Right renal cortex interstitium (tissue), 3 donors: ENCODE measurements at places on chromosomes 12 and 14.

DNA sequence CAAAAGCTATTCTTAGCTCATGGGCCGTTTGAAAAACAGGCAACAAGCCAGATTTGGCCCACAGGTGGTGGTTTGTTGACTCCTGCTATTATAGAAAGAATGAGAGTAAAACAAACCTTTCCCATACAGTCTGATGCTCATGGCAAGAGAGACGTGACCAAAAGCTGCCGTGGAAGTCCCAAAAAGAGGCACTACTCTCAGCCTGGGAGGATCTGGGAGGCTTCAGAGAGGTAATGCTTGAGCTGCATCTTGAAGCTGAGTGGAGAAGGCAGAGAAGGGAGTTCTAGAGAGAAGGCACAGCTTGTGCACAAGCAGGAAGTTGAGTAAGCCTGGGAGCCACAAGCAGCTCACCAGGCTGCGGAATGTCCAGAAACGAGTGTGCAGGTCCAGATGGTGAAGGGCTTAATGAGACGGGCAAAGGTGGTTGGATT is 9.6 kb downstream of the PLXNC1 start:
- no peak for DNase-seq

DNA sequence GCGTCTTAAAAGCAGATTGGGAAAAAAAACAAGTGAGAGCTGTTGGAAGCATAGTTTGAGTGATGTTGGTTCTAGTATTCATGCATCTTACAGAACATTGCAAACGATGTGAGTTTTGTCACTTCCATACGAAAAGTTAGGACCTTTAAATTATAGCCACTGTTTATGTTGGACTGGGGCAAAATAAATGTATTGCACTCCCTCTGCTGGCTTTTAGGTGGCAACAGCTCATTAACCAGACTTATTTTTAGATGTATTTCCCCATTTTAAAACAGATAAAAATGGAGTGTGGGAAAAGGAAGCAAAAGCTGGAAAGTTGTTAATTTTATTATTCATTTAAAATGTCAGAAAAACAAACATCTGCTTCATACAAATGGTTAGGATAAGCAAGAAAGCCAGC is 111.9 kb downstream of the LGR5 start:
- peak; percentile 27 for DNase-seq

GRCh38 chr12:67757651-67758050 is 109.1 kb downstream of the DYRK2 start:
- no peak for DNase-seq

- no peak for DNase-seq
Observed at GRCh38 chr12:18443768-18444437, 182.6 kb downstream of the PIK3C2G start.

GRCh38 chr12:107356266-107356936 is 263.1 kb upstream of the CRY1 start:
- no peak for DNase-seq

- DNase-seq: no peak
Observed at GRCh38 chr14:64185184-64185583, 109.0 kb downstream of the ESR2 start.
